ENCODE measurements at places on chromosomes 4 and X. TPM values are rescaled to one million over a fixed set of nuclear protein-coding genes. Genes with fewer than 3 reads are reported as not detected.

ZCCHC18 gene
- 0.42 TPM for total RNA-seq

DNA sequence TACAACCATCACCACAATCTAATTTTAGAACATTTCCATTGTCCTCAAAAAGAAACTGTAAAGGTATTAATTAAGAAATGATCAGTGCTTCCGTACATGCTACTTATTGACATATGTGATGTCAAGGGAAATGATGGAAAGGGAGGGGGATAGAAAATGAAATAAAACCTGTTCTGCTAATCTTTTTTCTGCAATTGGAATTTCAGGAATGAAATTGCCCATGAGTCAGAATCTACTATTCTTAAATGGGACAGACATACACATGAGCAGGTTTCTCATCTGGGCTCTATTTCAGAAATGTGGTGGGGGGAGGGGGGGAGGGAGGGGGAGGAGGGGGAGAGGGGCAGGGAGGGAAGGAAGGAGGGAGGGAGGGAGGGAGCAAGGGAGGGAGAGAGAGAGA, 91.0 kb downstream of the SHROOM4 start:
- H3K27me3 ChIP-seq, result no peaks in the 10 kb centered on the region
- no peak overlapping the region for H3K27ac ChIP-seq
- H3K36me3 ChIP-seq, result no peaks in the 10 kb centered on the region

DNA sequence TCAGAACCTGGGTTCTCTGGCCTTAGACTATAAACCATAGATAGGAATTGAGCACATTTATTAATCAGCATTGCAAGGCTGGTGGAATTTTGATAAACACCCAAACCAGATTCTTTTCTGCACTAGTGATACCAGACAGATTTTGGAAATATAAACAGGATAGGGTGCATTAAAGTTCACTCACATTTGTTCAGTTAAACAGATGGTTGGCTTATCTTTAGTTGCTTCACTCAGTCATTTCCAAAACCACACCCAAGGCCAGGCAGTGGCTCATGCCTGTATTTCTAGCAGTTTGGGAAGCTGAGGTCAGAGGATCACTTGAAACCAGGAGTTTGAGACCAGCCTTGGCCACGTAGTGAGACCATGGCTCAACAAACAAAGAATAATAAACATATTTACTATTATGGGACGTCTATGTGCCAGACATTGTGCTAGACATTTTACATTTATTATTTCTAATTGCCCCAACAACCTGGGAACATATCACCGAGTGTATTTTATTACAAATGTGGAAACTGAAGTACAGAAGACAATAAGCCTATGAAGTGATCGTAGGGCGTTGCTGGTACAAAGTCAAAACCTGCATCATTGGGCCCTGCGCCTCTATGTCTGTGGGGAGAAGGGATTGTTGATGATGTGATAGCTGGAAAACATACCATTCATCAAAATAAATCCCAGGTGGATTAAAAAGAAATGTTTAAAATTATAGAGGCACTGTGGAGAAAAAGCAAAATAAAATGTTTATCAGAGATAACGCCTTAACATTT, 15.0 kb downstream of the ADD1 start:
- H3K4me3 ChIP-seq, result no peak overlapping the region
- H3K27ac ChIP-seq, result peak overlapping the region; percentile 58
- H3K27me3 ChIP-seq, result no peaks in the 10 kb centered on the region
- peaks cover 5% of the 10 kb centered on the region for H3K36me3 ChIP-seq

DNA sequence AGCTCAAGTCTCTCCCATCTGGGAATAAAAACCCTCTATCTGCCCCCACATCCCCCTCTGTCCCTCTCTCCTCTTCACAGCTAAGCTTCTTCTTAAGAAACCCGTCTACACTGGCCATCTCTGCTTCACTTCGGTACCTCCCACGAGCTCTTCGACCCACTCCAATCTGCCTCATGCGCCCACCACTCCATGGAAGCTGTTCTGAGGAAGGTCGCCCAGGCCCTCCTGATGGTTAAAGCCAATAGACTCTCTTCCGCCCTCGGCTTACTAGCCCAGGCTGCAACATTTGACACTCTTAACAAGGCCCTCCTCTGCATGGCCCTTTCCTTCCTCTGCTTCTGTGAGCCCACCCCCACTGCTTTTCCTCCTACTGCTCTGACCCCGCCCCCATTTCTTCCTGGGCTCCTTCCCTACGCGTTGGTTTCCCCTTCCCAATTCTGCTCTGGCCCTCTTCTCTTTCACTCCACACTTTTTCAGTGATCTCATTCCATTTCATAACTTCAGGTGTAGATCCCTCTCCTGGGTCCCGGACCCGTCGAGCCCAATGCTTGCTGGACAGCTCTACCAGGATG, 11.8 kb downstream of the IQSEC2 start:
- H3K27ac ChIP-seq, result no peak overlapping the region
- H3K4me3 ChIP-seq, result no peak overlapping the region
- DNase-seq, result no peak
- H3K4me1 ChIP-seq, result peaks cover 5% of the 10 kb centered on the region

- no peaks in the 10 kb centered on the region for H3K27me3 ChIP-seq
- H3K36me3 ChIP-seq, result no peaks in the 10 kb centered on the region
- H3K4me3 ChIP-seq, result no peak overlapping the region
Measured at GRCh38 chr4:7918981-7919380, 20.7 kb downstream of the AFAP1 start.

GRCh38 chr4:112213856-112214255, 17.7 kb upstream of the AP1AR start:
- H3K4me1 ChIP-seq, result no peaks in the 10 kb centered on the region
- no peaks in the 10 kb centered on the region for H3K27me3 ChIP-seq
- no peak overlapping the region for H3K27ac ChIP-seq

- DNase-seq, result no peak
- no peaks in the 10 kb centered on the region for H3K36me3 ChIP-seq
- no peaks in the 10 kb centered on the region for H3K4me1 ChIP-seq
- H3K27ac ChIP-seq, result no peak overlapping the region
- no peak overlapping the region for H3K4me3 ChIP-seq
- no peaks in the 10 kb centered on the region for H3K27me3 ChIP-seq
Measured at GRCh38 chr4:76322236-76322635, 15.7 kb downstream of the STBD1 start.

All from heart right ventricle (tissue), 16 donors.